Cortex of kidney (tissue), 1 donor: ENCODE measurements at places on chromosomes 1 and 21.

- no peak for DNase-seq
Measured at GRCh38 chr1:78722947-78723346, 73.3 kb downstream of the IFI44 start.

DNA sequence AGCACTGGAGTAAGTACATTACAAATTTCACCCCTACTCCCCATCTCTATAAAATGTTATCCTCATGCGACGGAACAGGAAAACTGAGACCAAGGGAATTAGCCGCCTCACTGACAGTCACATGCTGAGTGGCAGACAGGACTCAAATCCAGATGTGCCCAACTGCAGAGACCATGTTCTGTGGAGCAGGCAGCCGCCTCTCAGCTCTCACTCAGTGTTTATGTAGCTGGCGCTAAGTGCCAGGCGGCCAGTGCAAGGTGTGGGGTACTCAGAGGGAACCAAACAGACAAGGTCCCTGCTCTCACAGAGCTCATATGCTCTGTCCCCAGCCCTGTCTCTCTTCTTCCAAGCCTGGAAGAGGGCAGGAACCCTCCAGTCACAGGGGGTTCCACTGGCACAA is 5.1 kb downstream of the CAPZB start:
- no peak for DNase-seq

- no peak for DNase-seq
Measured at GRCh38 chr1:209443361-209443931, 140.1 kb upstream of the CAMK1G start.

DNA sequence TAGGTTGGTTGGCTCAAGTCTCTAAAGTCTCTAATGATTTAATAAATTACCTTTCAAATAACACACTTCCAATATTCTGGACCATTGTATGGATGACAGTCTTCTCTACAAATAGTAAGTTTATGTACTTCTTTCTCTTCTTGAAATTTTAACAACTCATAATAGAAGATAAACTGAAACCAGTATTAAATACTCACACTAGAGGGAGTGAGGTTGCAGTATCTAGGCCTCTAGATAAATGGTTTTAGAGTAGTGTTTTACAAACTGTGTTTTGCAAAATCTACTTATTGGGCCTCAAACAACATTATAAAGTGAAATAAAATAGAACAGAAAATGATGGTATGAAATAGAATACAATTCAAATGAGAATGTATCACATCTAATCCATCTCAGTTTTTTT is 479.9 kb upstream of the BRINP3 start:
- no peak for DNase-seq

GRCh38 chr1:172700556-172700955 is 41.7 kb downstream of the FASLG start:
- DNase-seq = no peak

DNA sequence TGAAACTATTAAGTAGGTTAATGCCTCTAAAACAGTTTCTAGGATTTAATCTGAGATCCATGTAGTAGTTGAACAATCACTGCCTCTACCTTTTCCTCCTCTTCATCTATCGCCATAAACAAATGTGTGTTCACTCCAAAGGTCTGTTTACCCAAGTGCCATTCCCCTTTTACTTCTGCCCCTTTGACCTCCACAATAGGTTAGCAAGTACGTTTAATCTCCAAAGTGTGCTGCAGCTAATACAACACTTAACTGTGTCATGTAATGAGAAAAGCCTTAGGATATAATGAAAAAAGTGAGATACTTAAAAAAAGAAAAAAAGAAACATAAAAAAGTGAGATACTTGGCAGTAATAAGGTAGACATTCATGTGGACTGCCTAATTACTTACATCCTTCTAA is 28.2 kb downstream of the GPBP1L1 start:
- DNase-seq = no peak

GRCh38 chr1:155864393-155864792 is 5.0 kb downstream of the SYT11 start:
- DNase-seq = no peak

DNA sequence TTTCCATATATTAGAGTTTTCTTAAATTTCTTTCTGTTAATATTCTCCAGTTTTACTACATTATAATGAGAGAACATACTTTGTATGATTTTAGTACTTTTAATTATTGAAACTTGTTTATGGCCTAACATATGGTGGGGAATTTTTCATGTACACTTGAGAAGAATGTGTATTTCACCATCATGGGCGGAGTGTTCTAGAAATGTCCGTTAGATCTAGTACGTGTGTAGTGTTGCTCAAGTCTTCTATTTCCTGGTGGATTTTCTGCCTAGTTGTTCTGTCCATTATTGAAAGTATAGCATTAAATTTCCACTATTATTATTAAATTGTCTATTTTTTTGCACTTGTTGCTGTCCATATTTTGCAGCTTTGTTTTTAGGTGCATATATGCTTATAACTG is 64.0 kb upstream of the RGS21 start:
- no peak for DNase-seq

- no peak for DNase-seq
Measured at GRCh38 chr21:15066123-15066575, 1.3 kb upstream of the NRIP1 start.

DNA sequence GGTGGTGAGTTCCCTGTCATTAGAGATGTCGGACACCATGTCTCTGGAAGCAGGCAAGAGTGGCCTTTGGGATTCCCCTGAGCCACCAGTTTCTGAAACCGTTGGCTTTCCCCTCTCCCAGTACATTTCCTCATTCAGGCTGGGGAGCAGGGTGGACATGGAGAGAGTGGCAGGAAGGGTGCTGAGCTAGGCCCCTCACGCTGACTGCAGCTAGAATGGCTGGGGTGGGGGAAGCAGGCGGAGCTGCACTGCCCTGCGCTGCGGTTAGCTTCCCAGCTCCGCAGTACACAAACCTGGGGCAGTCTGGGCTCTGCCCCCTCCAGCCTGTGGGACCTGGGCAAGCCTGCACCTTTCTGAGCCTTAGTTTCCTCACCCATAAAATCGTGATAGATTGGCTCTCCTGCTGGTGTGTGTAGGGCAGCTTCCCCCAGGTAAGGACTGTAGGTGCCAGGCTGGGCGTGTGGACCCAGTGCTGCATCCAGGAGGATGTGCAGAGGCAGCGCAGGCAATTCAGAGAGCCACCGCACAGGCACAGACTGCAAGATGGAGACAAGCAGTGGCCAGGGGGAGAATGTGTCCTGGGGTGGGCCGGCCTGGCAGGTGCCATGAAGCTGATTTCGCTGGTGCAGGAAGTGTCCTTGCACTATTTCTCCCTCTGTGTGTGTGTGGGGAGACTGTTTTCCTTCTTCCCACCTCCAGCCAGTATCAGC is 3.0 kb downstream of the PLA2G2F start:
- no peak for DNase-seq

GRCh38 chr1:179823693-179824092 is 53.9 kb downstream of the TOR1AIP2 start:
- DNase-seq = no peak

DNA sequence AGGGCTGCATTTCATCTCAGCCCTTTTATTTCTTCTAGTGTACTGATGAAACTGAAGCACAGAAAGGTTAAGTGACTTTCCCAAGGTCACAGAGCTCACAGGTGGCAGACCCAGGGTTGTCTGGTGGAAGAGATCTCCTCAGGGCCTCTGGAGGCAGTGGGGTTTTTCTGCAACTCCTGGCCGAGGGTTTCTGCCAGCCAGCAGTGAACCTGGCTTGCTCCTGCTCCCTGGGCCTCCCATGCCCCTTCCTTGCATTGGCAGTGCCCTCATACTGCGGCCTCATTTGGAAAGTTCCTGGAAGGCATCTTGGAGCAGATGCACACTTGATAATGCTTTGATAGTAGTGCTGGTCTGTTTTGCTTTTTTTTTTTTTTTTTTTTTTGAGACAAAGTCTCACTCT is 7.7 kb downstream of the GALNT2 start:
- DNase-seq = no peak

GRCh38 chr1:17955302-17956285 is 152.0 kb upstream of the IGSF21 start:
- no peak for DNase-seq

DNA sequence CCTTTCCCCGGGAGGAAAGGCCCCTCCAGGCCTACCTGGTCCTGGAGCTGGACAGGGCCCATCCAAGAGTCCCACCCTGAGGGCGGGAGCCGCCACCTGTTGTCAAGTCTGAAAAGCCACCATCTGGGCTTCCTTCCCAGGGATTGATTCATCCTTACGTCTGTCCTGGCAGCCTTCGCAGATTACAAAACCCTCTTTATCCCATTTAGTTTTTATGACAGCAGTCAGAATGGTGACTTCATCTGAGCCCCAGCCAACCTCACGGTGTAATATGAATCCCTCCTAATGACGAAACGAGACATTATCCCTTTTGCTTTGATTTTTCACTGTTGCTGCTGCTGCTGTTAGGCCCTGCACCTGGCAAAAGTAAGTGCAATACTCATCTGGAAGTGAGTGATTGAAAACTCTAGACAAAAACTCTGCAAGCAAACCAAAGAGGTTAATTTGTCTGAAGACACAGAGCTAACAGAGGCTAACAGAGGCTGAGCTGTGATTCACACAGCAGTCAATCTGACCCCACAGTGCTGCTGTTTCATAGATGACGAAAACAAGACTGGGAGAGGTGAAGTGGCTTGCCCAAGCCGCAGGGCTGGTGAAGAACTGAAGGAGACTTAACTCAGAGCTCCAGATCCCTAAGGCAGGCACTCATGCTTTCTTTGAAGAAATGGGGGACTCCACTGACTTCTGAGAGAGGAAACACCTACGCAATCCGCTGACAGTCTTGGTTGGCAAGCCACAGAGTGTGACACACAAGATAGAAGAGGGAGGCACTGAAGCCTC is 30.0 kb upstream of the S100A7 start:
- DNase-seq = no peak

GRCh38 chr1:232943679-232944252 is 6.6 kb upstream of the NTPCR start:
- no peak for DNase-seq

DNA sequence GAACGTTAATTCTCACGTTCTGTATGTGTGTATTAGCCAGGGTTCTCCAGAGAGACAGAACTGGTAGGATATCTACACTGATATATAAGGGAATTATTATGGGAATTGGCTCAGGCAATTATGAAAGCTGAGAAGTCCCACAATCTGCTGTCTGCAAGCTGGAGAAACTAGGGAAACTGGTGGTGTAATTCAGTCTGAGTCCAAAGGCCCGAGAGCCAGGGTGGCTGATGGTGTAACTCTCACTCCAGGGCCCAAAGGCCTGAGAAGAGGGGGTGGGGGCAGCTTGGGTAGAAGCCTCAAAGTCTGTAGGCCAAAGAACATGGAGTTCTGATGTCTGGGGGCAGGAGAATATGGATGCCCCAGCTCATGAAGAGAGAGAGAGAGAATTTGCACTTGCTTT is 13.3 kb upstream of the VASH2 start:
- DNase-seq = no peak

- DNase-seq = no peak
Measured at GRCh38 chr1:237387144-237387505, 345.1 kb downstream of the RYR2 start.

DNA sequence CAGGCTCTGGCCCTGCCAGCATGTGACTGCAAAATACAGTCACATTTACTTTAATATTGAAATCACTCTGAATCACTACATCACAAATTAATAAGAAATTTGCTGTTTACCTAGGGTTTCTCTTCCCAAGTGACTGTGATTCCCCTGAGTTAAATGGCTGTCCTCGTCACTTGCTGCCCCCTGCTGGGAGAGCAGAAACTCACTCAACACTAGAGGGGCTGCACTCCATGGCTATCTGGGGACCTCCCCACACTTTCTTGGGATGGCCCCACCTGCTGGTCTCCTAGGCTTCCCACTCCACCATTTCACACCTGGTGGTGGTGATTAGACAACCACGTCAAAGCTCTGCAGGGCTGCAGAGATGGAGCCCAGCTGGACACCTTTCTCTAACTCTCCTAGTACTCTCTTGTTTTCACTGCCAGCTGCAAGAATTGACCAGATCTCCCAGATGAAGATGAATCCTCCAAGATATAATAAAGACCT is 63.4 kb downstream of the CD2 start:
- no peak for DNase-seq

- no peak for DNase-seq
Measured at GRCh38 chr1:41428738-41429640, 55.5 kb downstream of the EDN2 start.

DNA sequence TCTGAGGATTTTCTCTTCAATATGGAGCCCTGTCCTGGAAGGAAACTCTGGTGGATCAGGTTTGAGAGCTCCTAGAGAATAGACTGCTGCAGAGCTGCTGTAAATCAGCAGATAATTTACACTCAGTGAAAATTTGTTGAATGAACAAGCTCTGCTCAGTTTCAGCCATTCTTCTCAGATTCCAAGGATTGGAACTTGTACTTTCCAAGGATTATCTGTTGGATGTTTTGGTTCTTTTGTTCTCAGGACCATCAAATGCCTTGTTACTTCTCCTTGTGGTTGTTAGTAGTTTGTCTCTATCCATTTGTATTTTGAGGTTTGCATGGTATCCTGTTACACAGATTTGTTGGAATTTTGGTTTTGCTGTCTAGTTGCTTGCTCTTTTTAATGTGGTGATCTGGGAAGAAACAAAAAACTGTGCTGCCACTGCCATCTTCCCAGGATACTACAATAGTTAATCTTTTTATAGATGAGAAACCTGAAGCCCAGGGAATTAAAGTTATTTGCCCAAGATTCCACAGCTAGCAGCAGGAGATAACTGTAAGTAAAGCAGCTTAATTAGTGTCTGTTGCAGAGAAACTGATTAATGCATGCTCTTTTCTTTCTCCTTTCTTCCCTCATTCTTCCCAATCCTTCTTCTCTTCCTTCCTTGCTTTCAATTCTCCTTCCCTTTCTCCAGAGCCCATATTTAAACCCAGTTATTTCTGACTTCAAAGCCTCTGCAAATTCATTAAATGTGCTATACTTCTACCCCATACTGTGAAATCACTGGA is 21.7 kb upstream of the KIFAP3 start:
- DNase-seq = no peak

GRCh38 chr1:151165281-151165737 is 393 bp downstream of the LYSMD1 start:
- no peak for DNase-seq

GRCh38 chr1:235851939-235852338 is 14.8 kb downstream of the LYST start:
- no peak for DNase-seq

DNA sequence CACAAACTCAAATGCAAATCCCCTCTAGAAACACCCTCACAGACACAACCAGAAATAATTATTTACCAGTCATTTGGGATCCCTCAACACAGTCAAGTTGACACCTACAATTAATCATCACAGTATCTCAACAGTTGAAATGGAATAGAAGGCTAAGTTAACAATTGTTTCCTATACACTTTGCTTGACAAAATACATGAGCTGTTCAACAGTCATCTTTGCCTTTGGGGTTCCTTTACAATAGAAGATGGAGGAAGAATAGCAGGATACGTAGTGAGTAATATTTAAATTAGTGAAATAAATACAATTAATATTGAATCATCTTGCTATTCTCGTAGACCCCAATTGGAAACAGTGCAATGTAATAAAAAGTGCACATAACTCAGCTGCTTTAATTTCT is 487.3 kb upstream of the ADAMTS5 start:
- DNase-seq = no peak

DNA sequence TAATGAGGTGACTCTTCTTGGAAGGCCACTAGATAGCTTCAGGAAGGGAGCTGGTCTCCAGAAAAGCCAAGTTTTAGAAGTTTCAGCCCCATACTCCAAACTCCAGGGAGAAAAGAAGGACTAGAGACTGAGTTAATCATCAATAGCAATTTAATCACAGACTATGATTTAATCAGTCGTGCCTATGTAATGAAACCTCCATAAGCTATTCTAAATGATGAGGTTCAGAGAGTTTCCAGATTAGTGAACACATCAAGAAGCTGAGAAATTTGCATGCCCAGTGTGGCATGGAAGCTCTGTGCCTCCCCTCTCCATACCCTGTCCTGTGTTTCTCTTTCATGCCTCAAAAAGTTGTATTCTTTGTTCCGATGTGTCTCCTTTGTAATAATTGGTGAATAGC is 49.2 kb upstream of the CCDC190 start:
- no peak for DNase-seq
